ENCODE measurements at places on chromosomes 2 and 18.
A peak's percentile ranks its signal among the peaks of the same experiment; 100 is the strongest.

GRCh38 chr18:26511339-26512071 lies 36.8 kb downstream of the KCTD1 start:
- no peak for DNase-seq

DNA sequence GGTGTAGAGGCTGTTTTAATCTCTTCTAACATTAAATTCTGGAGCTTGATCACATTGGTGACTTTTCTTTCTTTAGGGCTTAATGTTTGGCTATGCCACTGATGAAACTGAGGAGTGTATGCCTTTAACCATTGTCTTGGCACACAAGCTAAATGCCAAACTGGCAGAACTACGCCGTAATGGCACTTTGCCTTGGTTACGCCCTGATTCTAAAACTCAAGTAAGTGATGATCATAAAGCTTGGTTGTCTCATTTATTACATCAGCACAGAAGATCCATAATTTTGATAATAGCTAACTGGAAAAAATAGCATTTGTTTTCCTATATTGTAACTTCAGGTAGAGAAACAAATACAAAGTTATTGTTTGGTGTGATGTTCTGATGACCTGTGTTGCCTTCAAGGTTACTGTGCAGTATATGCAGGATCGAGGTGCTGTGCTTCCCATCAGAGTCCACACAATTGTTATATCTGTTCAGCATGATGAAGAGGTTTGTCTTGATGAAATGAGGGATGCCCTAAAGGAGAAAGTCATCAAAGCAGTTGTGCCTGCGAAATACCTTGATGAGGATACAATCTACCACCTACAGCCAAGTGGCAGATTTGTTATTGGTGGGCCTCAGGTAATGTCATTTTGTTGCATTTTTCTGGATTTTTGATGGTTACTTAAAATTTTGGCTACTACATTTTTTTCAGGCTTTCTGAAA lies 2.9 kb downstream of the MAT2A start:
- DNase-seq, result no peak

GRCh38 chr2:226797289-226797988 lies 2.2 kb downstream of the IRS1 start:
- DNase-seq, result no peak

DNA sequence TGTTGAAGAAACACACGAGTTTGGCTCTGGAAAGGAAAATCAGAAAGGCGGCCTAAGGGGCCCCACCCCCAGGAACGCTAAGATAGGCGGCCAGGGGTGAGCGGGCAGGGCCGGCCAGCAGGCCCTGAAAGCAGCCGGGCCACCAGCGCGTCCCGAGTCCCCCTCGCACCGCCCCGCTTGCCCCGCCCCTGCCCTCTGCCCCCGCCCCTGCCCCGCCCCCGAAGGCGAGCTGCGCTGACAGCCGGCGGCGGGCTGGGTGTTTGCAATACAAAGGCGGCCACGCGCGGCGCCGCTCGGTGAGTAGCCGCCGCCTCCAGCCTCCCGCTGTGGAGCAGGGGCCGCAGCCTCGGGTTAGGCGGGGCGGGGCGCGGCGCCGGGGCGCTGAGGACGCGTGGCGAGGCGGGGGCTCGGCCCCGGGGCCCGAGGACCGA lies at the start of gene LPIN1:
Gene LPIN1, plus strand, starts transcription at position 257 of the 431 bp plus-strand sequence. CDS start 18,910 bp downstream, outside the sequence.
- DNase-seq, result peak; percentile 82

DNA sequence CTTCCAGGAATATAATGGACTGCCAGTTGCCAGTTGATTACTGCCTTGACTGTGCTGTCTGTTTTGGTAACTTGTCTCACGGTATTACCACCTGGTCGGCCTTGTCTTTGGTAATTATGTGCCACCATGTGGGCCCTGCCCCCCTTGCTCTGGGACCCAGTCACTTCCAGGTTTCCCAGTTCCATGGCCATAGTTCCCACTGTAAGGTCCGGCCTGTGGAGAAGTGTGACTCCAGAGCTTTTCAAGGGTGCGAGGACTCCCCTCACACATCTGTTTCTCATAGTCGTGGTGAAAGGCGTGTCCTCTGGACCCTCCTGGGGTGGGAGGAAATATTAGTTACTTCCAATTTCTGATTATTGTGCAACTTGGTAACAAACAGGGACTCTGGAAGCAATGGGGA lies 150.5 kb downstream of the SEPTIN10 start:
- no peak for DNase-seq

GRCh38 chr2:198905881-198906612 lies 551.7 kb downstream of the SATB2 start:
- no peak for DNase-seq

DNA sequence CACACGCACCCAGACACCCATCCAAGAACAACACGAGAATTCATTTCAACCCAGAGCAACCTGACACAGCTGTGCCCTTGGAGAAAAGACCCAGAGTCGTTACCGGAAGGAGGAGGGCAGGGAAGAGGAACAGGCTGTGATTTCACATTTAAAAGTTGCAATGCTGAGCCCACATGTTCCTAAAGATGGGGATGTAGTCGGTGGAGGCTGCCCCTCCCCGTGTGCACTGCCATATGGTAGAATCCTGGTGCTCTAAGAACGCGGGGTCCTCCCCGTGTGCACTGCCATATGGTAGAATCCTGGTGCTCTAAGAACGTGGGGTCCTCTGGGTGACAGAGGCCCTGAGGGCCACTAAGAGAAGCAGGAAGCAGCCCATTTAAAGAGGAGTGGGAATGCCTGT lies 10.9 kb downstream of the MTERF4 start:
- no peak for DNase-seq

- peak; percentile 98 for DNase-seq
Measured at GRCh38 chr2:172655091-172655837, 80.4 kb upstream of the RAPGEF4 start.

DNA sequence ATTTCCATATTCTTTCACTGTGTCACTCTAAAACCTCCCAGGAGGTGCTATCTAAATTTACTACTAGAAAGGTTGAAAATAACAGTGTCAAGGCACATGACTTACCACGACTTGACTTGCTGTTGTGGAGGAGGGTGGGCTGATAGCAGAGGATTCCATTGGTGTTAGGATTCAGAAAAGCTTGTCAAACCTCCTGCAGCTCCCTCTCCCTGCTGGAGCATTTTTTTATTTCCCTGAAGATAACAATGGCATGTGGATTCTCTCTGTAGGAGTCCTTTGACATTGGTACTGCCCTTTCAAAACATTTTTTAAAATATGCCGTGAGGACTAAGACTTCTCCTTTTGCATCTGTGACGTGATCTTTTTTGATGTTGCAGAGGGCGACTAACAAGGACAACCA lies 696.9 kb upstream of the GYPC start:
- no peak for DNase-seq

DNA sequence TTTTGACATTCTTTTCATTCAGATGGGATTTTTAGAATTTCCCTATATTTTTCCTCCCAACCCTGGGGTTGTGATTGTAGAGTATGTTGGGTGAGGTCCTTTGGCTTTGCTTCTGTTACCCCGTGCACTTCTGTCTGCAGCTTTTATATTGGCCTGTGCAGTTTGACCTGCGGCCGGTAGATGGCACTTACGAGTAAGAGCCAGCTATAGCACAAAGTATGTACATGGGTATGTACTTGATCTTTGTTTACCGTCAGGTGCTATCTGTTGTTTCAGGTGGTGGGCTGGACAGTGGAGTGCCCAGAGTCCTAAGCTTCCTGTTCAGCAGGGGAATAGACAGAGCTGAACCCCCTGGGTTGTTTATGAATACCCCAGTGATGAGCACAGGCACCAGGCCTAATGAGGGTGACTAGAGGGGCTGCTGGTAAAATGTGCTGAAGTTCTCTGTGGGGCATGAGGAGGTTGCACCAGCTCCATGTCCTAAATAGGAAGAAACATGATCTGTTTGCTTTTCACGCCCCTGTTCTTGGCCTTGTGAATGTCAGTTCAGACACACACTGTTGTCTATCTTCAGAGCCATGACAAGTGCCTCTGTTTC lies 58.9 kb upstream of the THUMPD2 start:
- DNase-seq, result peak; percentile 41

DNA sequence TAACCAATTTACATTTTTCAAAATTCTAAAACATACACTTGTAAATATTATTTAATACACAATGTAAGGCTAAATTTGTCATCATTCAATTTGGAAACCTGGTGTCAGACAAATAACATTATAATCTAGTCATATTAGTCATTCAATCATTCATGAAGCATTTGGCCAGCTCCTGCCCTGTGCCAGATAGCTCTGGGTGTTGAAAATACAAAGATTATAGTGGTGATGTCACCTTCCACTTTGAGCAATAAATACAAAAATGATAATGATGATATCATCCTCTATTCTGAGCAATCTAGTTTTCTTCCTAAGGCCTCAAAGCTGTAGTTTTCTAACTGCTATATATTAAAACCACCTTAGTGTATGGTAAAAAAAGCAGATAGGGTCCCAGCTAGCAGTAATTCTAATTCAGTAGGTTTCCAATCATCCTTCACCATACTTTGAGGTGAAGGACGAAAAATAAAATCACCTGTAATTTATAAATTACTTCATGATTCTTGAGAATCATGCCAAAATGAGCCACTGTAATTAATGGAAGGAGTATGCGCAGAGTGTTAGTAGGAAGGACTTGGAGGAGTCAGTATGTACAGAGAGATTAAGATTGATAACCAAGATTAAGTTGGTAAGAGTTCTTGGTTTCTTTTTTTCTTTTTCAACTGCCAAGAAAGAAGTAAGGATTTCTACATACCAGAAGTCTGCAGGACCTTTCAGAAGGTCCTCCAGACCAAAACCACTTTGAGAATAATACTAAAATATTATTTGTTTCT lies 23.2 kb downstream of the MEMO1 start:
- no peak for DNase-seq

GRCh38 chr2:230447455-230448451 lies 31.8 kb downstream of the SP100 start:
- DNase-seq, result no peak

DNA sequence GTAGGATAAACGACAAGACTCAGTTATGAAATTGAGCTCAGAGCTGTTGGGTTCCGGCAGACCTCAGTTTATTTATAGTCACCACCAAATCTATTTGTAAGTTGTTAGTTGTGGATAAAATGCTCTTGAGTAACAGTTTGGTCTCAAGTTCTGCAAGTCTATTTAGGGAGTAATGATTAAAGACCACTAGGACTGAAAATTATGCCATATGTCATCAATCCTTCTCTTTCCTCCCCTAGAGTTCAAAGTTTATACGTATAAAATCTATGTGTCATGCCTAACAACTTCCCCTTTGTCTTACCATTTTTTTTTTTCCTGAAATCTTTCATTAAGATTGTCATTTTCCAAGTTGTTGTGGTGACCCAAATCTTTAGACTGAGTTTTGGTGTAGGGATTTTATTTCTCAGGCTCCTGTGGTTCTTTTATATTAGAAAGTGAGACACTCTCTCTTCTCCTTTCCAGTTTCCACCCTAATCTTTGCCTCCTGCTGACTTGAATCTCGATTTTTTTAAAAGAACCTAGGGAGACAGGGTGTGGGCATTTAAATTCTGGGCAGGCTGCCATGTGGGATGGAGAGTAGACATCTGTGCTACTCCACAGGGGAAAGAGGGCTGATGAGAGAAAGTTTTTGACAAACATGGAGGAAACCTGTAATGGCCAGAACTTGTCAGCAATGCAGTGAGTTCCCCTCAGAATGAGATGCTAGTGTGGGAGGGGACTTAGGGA lies 51.0 kb downstream of the LAMA3 start:
- DNase-seq, result no peak

GRCh38 chr18:8701546-8702118 lies 3.7 kb upstream of the MTCL1 start:
- DNase-seq, result no peak

GRCh38 chr2:158740127-158740526 lies 55.0 kb upstream of the DAPL1 start:
- DNase-seq, result no peak

GRCh38 chr2:100982431-100982861 lies 19.6 kb upstream of the RPL31 start:
- no peak for DNase-seq

GRCh38 chr18:66749030-66749429 lies 145.1 kb upstream of the CDH19 start:
- DNase-seq, result peak; percentile 33

DNA sequence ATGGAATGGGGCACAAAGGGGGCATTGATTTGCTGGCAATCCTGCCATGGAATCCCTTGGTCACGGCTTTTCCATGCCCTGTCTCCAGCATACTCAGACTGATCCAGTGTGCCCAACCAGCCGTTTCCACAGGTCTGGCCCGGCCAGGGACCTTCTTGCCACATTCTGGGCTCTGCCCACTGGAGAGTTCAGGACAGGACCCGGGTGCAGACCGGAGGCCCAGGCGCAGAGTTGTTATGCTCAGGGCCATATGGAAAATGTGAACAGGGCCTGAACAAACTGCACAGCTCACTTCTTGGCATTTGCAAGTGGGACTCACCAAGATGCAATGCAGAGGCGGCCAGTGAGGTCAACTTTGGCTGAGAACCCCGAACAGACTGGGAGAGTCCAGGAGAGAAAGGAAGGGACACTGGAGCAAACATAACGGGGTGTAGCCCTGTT lies 15.6 kb upstream of the ASAP2 start:
- DNase-seq, result no peak

DNA sequence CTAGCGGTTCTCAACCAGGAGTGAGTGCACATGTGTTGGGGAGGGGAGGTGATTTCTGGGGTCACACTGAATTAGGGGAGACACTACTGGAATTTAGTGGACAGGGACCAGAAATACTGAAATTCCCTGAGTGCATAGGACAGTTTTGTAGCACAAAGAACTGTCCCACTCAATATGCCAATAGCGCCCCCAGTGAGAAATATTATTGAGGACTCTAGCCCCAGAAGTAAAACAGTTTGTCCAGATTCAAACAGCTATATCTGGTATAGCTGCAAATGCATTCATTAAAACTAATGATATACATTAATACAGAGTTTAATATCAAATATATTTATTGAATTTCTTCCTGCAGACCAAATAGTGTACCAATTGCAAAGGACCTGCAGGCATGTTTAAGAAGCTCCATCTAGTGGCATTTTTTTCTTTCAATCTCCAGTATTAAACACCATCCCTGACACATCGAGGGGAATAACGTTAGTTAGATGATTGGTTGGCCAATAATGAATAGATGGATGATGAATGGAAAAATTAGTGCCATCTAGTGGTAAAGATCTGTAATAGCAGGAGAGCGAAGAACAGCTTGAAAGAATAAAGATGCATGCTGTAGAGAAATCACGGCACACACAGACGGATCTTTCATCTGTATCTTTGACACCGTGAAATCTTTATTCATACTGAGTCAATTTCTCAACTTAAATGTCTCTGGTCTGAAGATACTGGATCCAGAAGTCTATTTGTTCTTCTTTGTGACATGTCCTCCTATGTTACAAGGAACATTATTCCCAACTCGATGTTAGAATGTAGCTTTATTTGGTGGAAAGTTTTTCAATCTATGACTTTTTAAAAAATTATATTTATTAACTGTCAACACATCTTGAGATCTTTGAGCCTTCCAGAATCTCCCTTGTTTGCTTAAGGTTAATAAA lies 62.5 kb downstream of the DHRS9 start:
- peak; percentile 52 for DNase-seq

Measured in NCI-H460 (cell line).